ENCODE measurements at places on chromosomes 3 and 15.

GRCh38 chr15:65470866-65471265, 46.6 kb downstream of the DPP8 start:
- DNase-seq: no peak

DNA sequence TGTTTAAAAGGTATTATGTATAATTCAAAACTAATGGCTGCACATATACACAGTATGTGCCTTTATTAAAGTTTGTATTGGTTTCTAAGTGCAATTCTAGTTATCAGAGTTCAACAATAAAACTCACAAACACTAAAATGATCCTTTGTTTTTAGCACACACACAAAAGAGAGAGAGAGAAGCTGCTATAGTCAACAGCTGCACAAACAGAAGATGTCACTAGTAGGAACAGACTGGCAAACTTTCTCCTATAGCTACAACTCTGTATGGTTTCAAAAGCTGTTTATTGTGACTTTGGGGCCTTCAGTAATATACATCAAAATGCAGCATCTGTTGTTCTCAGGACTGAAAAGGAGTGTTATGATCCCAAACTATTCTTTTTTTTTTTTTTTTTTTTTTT, 6.1 kb downstream of the SECISBP2L start:
- DNase-seq: no peak

- DNase-seq: no peak
Measured at GRCh38 chr3:184203526-184203925, 17.5 kb downstream of the ABCF3 start.

GRCh38 chr15:100929641-100930042, 10.5 kb downstream of the LRRK1 start:
- DNase-seq: no peak

DNA sequence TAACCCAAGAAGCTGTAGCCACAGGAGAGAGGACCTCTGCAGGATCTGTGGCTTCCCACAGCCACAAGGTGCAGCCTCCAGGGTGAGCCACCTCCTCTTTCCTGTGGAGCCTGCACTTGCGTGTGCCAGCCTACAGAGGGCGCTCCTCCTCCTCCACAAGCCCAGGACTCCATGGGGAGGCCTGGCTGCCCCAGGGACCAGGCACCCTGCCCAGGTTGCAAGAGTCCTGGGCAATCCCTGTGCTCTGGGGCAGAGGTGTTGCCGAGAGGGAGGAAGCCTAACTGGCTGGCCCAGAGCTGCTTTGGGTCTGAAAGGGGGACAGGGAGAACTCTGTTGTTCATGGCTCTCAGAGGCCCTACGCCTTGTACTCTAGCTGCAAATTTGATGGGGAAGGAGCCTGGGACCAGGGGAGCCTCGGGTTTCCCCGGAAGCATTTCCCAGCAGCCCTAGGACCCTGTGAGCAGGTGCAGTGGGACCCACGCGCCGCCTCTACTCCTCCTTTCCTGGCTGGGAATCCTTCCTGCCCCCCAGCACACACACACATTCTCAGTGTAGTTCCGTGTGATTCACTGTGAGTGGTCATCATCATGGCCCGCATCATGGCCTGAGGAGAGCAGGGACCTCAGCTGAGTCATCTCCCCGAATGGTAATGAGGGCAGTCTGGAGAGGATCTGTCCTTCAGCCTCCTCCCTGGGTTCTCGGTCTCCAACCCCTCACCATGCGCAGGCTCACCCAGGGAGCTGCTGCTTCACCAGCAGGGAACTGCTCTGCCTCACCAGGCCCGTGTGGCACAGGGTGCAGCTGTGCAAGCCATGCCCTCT, 24.3 kb downstream of the TBC1D21 start:
- peak; percentile 10 for DNase-seq

GRCh38 chr3:54951405-54951804, 23.5 kb upstream of the LRTM1 start:
- no peak for DNase-seq

DNA sequence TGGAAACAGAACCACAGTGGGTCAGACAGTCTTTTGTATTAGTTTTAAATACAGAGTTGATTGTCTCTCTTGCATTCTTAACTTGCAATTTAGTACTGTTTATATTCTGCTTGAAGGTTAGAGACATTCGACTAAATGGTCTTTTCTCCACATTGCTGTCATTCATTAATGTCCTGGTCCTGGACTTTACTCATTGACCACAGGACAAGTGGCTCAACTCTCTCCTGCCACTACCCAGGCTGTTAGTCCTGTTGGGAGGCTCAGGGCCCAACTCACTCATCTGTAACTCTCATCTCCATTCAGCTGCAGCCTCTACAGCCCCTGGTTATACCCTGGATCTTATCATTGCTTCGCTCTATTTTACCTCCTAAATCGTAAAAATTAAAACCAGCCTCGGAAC, 427.4 kb downstream of the LPP start:
- DNase-seq: no peak

DNA sequence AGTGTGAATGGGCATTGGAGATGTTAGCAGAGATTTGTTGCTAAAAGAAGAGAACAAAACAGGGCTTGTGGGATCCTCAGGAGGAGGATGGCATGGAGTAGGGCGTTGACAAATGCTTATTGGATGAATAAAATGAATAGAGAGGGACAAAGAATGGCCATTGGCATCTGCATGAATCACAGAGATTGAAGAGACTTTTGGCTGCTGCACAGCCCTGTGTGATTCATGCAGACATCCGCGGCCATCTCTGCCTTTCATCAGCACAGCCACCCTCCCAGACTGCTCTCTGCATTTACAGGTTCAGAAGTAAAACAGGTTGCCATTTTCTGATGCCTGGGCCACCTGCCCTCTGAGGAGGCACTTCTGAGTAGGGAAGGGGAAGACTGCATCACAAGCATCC, 397.9 kb downstream of the EPHB1 start:
- no peak for DNase-seq

DNA sequence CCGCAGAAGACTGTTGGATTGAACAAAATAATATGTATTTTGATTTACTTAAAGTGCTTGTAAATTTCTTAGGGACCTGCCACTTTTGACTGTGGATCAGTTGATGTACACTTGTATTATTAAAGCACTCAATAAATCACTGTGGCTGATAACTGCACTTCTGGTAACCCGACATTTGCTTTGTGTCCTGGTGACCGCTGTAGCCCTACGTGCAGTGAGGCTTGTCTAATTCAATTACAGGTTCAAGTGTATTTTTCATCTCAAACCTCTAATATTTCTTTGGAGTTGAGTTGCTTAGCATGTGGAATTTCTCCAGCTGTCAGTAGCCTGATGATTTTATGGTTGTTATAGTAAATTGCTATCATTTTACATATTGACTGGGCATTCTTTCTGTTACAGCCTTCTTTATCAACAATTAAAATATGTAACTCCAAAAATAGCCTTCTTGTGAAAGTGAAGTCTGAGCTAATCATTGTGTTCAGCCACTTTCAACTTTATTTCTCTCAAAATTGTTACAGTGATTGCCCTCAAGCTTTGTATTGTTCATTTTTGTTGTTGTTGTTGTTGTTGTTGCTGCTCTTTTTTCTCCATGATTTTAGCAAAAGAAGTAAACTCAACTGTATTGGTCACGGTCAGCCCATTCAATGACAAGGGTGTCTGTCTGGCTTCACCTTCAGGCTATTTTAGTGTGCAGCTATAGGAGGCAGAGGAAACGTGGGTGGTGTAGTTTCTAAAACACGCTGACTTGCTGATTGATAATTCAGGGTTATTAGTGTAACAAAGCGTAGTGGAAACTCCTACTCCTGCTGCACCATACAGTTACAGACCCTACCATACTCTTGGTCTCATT, 215.1 kb upstream of the UBE2E1 start:
- DNase-seq: no peak

- no peak for DNase-seq
Measured at GRCh38 chr15:29736744-29737020, 85.6 kb downstream of the TJP1 start.

- DNase-seq: no peak
Measured at GRCh38 chr3:5757213-5757804, 569.8 kb downstream of the EDEM1 start.

DNA sequence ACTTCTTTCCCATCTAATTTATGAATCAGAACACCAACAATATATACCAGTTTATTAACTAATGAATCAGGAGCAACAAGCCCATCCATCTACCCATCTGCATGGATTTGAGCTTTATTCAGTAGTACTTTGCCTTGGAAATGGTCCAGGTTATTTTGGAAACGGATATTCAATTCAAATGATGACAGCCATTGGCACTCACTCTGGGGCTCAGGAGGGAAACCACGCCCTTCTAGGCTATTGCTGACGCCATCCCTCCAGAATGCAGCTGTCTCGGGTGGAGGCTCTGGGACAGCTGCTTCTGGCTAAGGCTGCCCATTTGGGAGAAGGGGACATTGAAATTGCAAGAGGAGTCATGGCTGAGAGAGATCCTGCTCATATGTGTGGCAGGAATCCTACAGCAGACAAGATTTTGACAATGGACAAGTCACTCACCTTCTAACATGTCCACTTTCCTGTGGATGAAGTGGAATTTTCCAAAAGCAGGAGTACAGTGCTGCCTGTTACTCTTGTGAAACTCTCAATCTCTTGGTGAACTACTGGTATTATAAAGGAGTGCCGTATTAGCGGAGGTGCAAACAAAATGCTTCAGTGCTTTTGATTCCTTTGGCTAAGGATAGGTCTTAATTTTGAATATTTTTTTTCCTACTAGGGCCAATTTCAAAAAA, 29.3 kb upstream of the TRAK1 start:
- DNase-seq: no peak

DNA sequence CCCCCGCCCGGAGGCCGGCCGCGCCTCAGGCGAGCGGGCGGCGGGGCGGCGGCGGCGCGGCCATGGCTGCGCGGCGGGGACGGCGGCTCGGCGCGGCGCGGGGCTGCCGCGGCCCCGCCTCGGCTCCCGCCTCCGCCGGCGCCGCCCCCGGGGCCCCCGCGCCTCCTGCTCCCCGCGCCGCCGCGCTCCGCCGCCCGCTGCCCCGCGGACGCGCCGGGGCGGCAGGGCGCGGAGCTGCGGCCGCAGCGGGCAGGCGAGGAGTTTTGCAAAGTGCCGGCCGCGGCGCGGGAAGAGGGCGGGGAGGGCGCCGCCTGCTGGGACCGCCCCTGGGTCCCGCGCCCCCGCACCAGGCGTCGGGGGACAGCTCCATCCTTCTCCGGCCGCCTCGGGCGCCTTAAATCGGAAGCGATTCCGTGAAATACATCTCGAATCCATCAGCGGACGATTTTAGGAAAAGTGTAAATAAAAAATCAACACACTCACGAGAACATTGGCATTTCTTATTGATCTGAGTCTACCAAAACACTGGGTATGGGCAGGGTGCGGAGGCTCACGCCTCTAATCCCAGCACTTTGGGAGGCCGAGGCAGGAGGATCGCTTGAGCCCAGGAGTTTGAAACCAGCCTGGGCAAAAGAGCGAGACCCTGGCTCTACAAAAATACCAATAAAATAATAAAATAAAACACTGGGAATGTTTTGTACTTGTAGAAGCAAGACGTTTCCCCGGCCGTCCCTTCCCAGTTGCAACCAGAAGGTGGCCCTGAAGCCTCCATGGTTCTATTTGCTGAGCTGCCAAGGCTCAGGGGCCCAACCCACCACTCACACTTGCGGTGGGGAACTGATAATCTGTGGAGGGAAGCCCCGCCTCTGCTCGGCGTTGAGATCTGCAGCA, 136.9 kb downstream of the NUP210 start:
- DNase-seq: no peak

DNA sequence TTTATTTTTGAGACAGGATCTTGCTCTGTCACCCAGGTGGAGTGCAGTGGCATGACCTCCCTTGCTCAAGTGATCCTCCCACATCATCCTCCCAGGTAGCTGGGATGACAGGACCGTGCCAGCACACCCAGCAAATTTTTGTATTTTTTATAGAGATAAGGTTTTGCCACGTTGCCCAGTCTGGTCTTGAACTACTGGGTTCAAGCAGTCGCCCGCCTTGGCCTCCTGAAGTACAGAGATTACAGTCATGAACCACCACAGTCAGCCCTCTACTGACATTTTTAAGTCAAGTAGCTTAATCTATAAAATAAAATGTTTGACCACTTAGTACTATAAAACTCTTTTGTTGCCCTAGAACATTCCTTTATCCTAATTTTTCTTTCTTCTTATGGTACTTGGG, 198.8 kb downstream of the FNDC3B start:
- no peak for DNase-seq

- no peak for DNase-seq
Measured at GRCh38 chr3:44992555-44993470, 16.8 kb downstream of the EXOSC7 start.

GRCh38 chr15:95017666-95018328, 786.4 kb downstream of the MCTP2 start:
- no peak for DNase-seq

GRCh38 chr15:52082197-52083036, 30.2 kb downstream of the BCL2L10 start:
- DNase-seq: no peak

DNA sequence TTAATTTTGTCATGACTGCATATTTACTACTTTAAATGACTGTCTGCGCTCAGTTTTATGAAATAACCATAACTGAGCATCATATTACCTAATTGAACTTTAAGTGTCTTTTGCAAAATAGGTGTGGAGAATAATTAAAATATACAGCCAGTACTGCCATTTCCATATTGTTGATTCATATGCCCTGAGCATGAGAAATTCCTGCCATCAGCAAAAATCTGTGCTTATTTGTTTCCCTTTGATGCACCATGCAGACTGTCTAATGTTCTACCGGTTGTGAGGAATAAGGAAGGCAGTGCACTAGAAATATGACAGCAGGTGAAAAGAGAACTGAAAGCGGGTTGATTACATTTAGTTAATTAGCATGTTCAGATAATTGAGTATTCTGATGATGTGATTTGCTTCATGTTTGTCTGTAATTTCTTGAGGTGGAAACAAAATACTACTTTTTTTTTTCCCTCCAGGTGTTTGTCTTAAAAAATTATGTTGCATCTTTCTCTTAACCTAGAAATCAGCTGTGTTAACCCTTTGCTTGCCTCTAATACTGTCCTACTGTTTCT, 229.4 kb upstream of the AZI2 start:
- no peak for DNase-seq

DNA sequence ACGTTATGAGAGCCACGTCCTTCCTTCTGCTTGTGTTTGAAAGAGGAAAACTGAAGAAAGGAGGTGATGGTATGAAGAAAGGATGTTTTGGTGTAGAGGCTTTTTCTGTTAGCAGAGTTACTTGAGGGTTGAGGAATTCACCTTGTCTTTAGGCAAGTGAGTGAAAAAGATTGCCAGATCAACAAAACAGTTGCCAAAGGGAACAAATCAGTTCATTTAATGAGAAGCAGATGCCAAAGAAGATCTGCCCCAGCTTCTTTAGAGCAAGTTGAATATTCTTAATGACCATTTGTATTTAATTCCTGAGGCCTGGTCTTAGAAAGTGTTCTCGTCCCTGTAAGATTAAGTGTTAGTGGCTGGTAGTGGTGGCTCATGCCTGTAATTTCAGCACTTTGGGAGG, 2.6 kb downstream of the CHCHD6 start:
- DNase-seq: no peak

DNA sequence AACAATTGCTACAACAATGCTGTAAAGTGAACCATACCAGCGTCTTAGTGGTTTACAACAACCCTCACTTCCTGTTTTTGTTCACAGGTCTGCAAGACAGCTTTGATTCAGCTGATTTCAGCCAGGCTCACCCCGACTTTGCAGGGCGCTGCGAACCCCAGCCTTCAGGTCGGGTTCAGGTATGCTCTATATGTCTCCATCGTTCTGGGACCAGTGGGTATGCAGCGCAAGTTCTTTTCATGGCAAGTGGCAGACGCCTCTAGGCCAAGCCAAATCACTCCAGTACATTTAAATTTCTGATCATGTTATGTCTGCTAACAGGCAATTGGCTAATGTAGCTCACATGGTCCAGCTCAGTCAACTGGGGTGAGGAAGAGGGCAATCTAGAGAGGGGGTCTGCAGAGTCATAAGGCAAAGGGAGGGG, 52.4 kb upstream of the RGMA start:
- DNase-seq: no peak

GRCh38 chr15:31004220-31004733, 12.8 kb upstream of the MTMR10 start:
- no peak for DNase-seq
